ENCODE measurements at places on chromosomes 3 and 15.

GRCh38 chr15:66254089-66254950, 770 bp upstream of the MEGF11 start:
- no peak for DNase-seq

- no peak for DNase-seq
Observed at GRCh38 chr15:24823473-24823872, 131.3 kb upstream of the SNRPN start.

GRCh38 chr3:159789017-159789416, 199.6 kb upstream of the IL12A start:
- no peak for DNase-seq

DNA sequence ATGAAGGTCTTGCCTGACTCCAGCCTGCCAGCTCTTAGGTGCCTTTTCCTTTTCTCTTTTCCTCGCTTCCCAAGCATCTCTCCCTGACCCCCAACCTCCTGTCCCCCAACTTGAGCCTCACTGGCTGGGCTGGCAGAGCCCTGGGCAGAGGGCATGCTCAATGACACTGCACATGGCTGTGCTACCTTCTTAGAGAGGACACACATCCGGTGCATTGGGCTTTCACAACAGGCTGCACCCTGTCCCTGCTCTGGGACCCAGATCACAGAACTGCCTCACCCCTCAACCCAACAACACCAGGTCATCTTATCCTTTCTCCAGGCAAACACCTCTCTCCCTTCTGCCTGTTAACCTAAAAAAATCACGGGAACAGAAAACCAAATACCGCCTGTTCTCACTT, 7.5 kb upstream of the ANKDD1A start:
- no peak for DNase-seq

DNA sequence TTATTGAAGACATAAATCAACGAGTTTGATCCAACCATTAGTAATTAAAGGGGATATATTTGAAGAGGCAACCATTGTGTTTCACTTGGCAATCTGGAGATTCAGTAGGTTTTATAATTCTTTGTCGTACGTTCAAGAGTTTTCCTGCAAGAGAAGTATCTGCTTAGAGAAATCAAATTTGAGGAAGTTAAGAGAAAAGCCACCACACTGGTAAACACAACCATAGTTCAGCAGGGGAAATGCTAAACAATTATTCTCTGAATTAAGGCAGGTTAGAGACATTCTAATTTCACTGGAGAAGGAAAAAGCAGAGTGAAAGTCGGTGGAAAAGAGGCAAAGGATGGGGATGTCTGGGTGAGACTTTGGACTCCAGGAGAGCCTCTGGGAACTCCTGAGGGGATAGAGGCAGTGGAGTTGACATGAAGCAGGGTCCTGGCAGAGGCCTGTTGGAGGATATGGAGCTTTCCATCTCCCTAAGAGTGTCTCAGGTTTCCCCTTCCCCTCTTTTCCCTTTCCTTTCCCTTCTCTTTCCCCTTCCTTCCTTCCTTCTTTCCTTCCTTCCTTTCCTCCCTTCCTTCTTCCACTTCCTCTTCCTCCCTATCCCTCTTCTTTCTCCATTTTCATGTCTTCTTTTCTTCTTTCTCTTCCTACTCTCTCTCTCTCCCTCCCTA, 26.5 kb downstream of the SPINK8 start:
- DNase-seq, result no peak

DNA sequence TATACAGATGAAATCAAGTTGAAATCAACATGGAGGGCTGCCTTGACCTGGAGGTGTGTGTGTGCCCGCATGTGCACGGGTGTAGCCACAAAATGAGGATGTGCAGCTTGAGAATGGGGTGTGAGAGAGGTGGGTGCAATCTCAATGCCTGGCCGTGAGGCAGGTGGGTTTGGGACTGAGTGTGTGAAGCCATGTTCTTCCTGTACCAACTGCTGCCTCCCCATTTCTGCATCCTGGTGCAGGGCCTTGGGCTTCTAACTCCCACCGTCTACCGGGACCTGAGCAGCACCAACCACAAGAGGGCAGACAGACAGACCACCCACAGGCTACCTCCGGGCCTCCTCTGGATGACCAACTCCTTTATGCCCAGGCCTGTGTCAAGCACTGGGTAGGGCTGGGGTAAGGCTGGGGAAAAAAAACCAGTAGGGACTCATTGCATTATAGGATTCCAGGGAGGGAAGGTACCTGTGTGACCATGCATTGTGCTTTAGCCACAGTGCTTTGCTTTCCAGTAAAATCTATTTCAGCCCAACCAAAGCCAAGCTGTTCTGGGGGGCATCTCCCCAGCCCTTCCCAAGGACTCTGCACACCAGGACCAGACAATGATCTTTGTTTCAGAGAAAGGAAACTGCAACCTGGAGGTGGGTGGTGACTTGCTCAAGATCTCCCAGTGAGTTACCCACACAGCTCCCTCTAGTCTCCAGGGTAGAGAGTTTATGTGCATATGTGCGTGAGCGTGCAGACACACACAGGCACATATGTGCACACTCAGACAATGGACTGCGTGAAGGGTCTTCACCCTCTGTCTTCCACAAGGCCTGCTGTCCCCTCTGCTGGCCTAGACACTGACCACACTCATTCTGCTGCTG, 162.2 kb upstream of the TLE3 start:
- DNase-seq, result no peak

GRCh38 chr15:64452988-64453688, 7.2 kb upstream of the ZNF609 start:
- peak; percentile 28 for DNase-seq

DNA sequence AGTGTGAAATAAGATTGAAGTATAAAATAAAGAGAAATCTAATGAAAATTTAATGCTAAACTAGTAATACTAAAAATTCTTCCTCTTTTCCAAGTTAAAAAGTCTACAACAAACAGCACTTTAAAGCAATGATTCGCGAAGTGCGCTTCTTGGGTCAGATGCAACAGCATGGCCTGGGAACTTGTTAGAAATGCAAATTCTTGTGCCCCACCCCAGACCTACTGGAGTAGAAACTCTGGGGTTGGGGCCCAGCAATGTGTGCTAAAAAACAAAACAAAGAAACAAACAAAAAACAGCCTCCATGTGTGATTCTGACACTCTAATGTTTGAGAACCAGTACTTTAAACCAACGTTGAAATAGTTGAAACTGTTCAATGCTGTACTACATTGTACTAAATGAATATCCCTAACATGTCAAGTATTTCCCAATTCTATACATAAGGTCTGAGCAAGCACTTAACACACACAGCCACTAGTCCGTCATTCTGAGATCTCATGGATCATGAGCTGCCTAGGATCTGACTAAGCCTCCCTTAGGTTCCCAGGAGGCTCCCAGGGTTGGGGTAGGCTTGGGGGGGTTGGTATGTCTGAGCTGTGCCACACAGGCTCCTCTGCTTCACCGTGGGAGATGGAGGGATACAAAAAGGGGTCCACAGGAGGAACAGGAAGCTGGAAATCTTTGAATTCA, 6.1 kb downstream of the RASGRP1 start:
- no peak for DNase-seq

DNA sequence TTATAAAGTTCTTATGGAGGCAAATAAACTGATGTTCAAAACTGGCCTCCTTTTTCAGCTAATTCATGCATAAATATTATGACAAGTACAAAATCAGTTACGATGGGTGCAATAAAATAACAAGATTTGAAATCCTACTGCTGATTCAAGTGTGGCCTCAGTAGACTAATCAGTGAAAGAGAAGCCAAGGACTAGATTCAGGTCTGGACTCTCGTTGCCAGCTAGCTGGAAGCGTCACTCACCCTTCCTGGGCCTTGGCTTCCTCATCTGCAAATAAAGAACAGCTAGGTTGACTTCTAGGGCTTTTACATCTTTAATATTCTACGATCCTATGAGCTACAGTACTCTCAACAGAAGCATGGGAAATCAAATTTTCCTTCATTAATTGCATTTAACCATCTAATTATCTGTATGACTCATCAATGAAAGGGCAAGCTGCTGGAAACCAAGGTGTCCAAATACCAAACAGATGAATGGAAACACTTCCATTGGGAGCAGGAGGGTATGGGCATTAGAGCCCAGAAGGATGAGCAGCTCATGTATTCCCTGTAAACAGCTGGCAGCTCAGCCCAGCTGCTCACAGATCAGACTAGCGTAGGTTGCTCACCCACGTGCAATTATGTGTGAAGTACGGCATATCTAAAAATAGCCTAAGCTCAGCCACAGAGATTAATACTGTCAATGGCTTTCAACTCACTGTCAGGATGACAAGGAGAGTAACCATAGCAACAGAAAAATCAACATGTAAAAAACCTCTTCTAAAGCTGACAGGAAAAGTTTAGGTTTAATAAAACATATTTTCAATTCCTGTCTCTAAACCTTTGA, 294.8 kb downstream of the PLCL2 start:
- peak; percentile 26 for DNase-seq
